ENCODE measurements at places on chromosomes 2 and 18.

GRCh38 chr18:34772887-34773286 lies 62.8 kb downstream of the DTNA start:
- no peak for DNase-seq

DNA sequence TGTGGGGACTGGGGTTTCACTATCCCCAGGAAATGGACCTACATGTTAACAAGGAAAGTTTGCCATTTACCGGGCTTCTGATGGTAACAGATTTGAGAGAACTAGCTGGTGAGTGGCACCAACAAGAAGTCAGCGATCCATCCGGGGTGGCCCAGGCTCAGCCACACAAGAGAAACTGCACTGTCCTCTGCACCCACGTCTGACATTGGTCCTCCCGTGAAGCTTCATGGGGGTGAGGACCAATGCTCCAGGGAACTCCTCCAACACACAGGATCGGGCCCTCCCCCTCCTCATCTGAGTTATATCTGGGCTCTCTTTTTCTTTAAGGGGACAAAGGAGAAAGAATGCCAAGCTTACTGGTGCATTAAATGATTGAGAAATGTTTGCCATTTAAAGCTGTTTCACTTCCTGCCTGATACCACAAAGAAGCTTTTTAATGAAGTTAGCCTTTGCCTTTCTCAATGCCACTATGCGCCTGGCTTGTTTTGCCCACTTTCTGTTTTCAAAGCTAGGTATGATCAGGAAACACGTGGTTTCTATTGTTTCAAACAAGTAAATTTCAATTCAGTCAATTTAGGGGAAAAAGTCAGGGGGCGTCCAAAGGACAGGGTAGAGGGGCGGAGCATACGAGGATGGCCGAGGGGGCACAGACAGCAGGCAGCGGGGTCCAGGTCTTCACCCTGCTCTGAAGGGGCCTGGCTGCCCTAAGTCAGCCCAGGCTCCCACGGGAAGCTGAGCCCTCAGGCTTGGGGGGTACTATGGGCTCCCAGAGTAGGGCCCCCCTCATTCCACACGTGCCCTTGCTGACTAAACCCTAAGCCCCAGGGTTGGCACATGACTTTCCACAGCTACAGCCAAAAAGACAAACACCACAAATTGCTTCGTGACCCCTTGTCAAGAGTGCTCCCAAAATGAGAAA lies 204.0 kb upstream of the ID2 start:
- DNase-seq: no peak

DNA sequence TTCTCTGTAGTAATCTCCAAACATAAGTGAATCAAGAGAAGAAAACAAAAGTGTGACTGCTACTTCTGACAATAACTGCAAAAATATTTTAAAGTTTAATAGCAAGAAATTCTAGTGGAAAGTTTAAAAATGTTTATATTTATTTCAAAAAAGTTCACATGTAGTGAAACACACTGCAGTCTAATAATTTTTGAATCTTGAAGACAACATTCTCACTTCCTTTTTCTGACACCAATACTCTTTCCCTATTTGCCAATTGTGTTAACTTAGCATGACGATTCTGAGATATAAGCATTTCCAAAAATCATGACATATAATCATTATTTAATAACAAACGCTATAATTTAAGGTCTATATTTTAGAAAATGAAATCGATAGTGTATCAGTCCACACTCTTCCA lies 429.1 kb upstream of the PKDCC start:
- no peak for DNase-seq

- DNase-seq: no peak
Measured at GRCh38 chr18:29096079-29096770, 919.3 kb upstream of the CDH2 start.

DNA sequence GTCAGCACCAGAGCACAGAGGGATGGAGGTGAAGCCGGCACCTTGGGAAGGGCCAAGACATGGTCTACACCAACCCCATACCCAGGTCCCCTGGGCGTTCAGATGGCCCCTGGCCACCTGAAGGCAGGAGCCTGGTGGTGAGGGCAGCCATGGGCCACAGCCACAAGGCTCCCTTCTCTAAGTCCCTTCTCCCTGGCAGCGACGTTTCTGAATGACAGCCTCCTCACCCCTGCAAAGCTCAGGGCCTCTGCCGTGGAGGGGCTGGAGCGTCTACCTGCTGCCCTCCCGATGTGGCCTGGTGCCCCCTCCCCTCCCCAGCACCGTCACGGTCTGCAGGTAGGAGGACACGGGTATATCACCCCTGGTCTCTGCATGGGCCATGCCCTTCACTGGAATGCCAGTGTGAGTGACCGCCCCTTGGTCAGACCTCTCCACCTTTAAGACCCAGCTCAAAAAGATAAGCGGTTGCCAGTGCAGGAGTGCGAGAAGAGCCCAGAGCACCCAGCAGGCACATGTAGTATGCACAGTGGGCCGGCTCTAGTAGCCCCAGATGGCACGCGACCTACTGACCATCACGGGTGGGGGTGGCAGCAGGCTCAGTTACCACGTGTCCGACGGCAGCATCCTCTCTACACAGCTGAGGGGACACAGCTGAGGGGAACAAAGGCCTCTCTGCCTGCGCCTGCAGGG lies 46.6 kb downstream of the HS6ST1 start:
- DNase-seq: no peak

- DNase-seq: no peak
Measured at GRCh38 chr2:178256382-178257042, 62.2 kb downstream of the OSBPL6 start.

DNA sequence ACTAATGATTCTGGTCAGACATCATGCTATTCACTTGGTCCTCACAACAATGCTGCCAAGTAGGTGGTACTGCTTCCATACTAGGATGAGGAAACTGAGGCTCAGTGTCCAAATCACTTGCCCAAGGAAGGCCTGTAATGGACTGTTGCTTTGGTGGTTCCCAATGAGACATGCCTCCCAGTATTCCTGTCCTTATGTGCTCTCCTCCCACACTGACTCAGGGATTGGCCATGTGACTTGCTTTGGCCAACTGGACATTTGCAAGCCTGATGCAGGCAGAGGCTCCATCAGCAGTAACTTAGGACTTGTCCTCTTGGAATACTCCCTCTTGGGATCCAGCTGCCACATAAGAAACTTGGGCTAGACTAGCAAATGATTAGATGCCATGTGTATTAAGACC lies 3.0 kb downstream of the FBXO41 start:
- no peak for DNase-seq

DNA sequence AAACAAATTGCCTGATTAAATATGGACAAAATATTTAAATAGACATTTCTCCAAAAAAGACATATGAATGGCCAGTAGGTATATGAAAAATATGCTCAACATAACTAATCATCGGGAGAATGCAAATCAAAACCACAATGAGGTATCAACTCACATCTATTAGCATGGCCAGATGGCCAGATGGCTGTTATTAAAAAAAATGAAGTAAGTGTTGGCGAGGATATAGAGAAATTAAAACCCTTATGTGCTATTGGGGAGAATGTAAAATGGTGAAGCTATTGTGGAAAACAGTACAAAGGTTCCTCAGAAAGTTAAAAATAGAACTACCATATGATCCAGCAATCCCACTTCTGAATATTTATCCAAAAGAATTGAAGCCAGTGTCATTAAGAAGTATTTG lies 272.3 kb upstream of the ZNF804A start:
- no peak for DNase-seq

- DNase-seq: peak; percentile 42
Measured at GRCh38 chr2:157874997-157875640, 1.0 kb downstream of the ACVR1 start.

GRCh38 chr2:80092474-80092873 lies 212.1 kb downstream of the LRRTM1 start:
- DNase-seq: no peak

DNA sequence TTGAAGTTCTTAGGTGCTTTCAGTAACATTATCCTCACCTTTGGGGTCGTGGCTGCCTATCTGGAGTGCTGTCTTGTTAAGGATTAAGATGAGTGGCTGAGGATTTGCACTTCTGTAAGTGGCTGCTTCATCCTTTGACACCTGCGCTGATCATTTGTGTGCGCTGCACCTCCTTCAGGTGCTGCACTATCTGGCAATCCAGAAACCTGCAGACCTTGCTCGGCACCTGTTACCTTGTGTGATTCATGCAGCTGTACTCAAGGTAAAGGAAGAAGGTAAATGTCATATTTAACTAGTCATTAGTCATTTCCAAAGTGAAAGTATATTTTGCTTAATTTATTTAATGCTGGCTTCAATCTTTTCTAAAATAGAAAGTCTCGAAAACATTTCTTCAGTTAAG lies 110.3 kb downstream of the RAB3GAP1 start:
- DNase-seq: no peak

DNA sequence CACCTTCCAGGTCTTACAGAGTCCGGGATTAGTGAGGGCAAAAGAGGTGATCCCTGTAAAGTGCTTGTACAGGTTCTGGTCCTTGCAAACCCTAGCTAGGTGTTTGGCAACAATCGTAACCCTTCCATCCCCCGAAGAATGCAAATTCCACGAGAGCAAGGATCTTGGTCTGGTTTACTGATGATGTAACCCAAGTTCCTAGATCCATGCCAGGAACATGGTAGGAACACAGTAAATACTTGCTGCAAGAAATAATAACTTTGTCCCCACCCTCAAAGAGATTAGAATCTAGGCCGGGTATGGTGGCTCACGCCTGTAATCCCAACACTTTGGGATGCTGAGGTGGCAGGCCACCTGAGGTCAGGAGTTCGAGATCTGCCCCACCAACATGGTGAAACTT lies 6.8 kb upstream of the NEU2 start:
- DNase-seq: no peak

DNA sequence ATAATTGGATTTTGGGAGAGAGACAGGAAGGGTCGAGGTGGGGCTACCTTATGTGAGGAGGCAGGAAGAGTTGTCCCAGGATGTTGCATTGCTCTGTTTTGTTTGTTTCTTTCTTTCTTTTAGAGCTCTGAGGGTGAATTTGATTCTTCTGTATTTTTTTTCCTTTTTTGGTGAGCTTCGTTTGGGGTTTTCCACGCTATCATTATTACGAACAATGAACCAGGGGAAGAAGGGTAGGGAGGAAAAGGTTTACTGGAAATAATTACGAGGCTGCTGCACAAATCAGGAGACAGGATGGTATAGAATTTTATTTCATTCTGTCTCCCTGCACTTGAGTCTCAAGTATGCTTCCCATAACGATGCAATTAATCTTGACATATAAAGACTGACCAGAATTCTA lies 51.4 kb upstream of the ZNF516 start:
- DNase-seq: no peak

DNA sequence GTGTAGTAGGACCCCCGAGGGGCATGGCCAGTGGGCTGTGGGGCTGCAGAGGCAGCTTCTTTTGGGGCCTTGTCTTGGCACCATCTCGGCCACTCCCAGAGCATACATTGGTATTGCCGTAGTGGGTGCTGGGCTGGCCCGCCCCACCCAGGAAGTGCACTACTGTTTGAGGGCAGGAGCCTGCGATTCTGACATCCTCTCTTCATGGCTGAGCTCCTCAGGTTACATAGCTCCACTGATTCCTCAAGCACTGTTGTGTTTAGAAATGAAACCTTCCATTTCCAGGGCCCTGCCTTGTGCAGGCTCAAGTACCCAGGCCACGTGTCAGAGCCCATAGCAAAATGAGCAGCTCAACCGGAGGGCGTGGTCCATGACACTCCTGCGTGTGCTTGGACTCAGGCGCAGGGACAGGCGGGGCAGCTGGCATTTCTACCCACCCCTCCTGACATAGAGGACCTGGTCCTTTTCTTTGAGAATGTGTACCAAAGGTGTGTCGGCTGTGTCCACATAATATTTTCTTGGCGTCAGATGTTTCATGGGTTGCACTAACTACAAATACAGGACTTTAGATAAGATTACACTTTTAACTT lies 67.9 kb downstream of the DGKD start:
- DNase-seq: no peak

DNA sequence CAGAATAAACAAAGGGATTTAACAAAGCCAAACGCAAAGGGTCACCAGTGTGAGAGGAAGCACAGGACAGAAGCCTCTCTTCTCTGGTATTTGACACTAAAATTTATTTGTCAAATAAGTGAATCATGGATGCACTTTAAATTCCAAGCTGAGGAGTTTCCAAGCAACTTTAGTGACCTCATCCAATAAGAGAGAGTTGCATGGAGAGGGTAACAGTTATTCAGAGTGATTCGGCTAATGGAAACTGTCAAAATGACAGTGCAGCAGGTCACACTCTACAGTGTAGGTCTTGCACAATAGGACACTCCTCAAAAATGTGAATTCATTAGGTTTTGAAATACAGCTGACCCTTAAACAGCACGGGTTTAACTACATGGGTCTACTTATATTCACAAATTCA lies 103.9 kb upstream of the ACVR1C start:
- DNase-seq: no peak

- DNase-seq: no peak
Measured at GRCh38 chr2:67792191-67792590, 270.6 kb downstream of the C1D start.

GRCh38 chr2:218169757-218170546 lies 3.2 kb upstream of the CXCR1 start:
- no peak for DNase-seq

DNA sequence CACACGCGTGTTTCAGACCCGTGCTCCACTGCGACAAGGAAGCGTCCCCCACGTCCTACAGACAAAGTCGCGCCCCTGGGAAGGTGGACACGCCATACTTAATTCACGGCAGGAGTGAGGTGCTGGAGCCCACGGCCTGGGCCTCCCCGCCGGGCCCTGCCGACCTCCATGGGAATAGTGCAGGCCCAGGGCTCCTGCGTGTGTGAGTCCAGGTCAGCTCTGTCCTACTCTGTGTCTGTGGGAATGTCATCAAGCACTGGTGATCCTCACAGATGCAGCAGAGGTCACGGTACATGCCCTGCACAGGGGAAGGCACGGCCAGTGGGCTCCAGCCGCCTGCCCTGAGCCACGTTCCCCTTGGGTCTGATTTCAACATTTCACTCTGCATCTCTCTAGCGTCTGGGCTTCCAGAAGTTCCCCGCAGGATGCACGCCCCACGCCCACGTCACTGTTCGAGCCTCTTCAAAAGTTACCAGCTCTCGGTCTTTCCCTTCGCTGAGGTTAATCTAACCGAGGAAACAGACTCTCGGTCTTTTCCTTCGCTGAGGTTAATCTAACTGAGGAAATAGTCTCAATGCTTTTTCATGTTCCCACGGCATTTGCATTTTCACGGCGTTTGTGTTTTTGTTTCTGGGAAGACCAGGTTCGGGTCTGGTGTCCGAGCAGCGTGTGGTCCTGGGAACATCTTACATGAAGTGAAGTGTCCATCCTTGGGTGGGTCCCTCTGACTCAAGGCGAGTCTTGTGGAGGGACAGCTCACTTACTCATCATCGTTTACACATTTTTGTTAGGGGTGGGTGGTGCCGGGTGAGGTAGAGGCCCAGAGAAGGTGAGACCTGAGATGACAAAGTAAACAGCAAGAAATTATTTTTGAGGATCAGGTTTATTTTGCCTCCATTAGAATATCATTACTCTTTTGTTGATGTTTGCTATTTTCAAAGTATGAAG lies 157.3 kb upstream of the ALKAL2 start:
- DNase-seq: no peak

DNA sequence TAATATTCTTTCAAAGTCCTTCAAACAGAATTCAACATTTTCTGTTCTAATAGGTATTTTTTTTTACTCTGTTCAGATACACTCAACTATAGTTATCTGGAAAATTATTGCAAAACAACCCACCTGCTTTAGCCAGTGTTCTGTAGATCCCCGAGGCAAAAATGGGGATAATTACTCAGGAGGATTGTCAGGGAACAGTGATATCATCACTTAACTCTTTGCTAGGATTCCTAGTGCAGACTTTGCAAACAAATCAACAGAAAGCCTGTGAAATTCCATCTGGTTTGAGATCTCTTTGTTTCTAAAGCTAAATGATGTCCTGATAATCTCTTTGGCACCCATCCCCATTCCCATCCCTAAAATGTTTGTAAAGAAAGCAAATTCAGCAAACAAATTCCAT lies 413.6 kb upstream of the MEIS1 start:
- DNase-seq: no peak
